Activated naive CD8-positive, alpha-beta T cell treated with anti-CD3 and anti-CD28 coated beads, Interleukin-2, amount 50 U/mL, for 16 hours (primary cell): ENCODE measurements at places on chromosomes 12 and 14.

DNA sequence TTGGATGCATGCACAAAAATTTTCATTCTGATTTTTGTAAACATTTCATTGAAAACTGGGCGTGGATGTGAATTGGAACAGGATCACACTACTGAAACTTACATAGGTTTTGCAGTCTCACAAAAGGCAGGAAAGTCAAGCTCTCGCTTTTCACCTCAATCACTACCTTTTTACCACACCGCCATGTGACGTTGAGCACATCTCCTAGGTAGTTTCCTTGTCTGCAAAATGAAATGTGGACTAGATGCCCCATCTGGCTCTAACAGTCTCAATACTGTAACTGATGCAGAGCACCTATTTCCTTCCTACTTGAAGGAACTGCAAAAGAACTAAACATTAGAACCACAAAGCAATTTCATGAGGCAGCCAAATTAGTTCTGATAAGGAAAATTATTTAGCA, 4.4 kb upstream of the YY1 start:
- no peak for DNase-seq

- DNase-seq, result no peak
Measured at GRCh38 chr12:66590275-66590985, 88.4 kb downstream of the GRIP1 start.

- no peak for DNase-seq
Measured at GRCh38 chr14:52885230-52885629, 65.6 kb downstream of the FERMT2 start.

- no peak for DNase-seq
Measured at GRCh38 chr14:94728950-94729349, 41.0 kb downstream of the GSC start.

DNA sequence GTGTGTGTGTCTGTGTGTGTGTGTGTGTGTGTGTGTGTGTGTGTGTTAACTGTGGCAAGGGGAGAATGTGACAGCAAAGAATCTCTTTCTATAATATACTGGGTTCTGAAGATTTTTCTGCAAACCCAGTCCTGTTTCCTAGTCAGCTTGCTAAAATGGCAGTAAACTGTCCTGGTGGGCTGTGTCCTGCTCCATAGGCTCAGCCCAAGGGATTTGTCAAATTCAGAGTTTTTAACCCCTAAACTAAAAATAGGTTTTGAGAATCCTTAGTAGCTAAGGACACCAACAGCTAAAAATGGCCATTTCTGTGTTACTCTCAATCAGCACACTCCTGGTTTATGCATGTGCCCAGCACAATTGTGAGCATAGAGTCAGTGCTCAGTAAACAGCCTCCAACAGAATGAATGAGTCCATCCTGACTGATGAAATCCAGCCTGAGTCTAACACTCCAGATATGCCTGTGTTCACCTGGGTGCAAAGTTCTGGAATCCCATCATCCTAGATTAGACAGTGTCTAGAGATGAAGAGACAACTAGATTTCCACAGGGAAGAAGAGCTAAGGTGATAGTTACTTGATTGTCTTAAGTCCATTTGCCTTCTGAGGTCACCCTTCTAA, 192.6 kb downstream of the TTC6 start:
- no peak for DNase-seq

GRCh38 chr14:22338917-22339715, 249.9 kb downstream of the DAD1 start:
- no peak for DNase-seq

DNA sequence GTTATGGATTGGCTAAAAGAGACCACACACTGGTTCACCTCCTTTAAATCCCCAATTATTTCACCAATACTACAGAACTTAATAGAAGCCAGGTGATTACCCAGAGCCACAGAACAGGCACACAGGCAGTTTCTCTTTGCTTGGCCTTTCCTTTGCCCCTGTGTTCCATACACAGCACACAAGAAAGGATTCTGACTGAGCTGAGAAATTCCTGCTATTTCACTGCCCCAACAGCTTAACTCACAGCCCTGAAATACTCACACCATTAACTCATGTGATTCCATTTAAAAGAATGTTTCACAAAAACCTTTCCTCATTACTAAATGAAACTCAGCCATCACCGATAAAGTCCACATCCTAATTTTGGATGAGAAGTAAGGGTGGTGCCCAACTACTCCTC, 133.6 kb downstream of the MED13L start:
- DNase-seq, result no peak

GRCh38 chr12:132400011-132400641, 70.7 kb upstream of the GALNT9 start:
- DNase-seq, result no peak

DNA sequence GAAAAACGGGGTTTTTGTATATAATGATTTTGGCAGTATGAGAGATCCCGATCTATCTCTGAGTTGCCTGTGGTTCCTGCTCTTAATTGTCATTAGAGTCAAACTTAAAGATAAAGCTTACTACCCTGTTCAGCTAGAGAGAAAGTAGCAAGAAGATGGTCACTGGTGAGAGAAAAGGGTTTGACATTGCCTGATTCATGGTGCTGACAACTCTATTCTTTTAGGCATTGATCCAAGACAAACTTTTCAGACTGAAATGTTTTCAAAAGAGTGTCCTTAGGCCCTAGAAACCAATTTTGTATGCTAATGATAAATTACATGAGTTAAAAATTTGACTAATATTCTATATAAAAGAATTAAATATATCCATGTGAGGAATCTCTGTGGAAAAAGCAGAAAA, 35.1 kb downstream of the PELI2 start:
- DNase-seq, result no peak

DNA sequence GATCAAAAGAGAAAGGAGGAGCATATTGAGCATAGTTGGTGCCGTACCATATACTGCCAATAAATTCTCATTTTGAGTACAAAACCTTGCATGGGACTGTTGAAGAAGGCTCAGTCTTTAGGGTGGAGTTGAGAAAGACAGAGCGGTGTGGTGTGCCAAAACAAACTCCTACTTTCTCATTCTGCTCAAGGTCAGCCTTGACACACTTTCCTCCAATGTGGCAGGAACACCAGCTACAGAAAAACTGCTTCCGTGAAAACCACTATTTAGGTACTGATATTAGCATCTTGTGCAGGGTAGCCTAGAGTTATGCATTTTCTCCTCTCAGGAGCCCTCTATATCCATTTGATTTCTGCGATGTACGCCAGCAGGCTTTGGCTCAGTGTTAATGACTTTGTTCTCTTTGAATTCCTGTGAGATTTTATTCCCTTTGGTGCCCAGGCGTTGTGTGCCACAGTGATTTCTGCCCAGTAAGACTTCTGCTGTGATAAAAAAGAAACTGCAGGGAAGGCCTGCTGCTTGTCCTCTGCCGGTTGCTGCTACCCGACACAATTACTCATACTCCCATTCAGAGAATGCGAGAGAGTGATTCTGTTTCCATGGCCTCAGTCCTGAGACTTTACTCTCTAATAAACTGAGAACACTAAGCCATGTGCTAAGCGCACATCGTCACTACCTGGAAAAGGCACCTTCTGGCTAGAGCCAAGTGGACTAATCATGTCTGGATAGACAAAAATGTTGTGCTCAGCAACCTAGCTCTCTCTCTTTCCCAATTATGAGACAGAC, 88.3 kb upstream of the MDM1 start:
- no peak for DNase-seq

GRCh38 chr14:62018606-62019005, 256.4 kb downstream of the SNAPC1 start:
- no peak for DNase-seq

- DNase-seq, result no peak
Measured at GRCh38 chr14:33931461-33931860, 19.4 kb downstream of the EGLN3 start.

DNA sequence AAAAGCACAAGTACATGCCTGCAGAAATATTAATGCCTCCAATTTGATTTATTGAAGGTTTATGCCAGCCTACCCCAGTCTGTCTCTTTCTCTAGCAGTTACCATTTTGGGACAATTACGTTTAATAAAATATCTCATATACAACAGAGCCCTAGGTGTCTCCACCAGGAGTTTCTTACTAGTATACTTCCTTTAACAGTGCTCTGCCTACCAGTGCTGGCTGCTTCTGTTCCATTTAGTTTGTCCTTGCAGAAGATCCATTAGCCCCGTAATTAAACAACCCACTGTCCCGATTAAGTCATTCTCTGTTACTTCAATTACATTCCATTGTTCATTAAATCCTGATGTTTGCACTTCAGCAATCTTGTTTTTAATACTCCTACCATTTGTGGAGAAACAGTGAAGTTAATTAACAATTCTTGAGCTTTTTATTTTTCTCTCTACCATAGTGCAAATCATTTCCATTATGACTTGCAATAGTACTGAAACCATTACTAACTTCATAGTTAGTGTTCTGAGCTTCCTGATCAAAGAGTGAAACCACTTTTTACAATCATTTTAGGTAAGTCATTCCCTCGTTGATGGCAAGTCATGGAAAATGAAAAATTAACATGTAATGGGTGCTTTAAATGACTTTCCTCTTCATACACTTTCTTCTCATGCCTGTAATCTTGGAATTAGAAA, 121.1 kb downstream of the PLXNC1 start:
- no peak for DNase-seq

DNA sequence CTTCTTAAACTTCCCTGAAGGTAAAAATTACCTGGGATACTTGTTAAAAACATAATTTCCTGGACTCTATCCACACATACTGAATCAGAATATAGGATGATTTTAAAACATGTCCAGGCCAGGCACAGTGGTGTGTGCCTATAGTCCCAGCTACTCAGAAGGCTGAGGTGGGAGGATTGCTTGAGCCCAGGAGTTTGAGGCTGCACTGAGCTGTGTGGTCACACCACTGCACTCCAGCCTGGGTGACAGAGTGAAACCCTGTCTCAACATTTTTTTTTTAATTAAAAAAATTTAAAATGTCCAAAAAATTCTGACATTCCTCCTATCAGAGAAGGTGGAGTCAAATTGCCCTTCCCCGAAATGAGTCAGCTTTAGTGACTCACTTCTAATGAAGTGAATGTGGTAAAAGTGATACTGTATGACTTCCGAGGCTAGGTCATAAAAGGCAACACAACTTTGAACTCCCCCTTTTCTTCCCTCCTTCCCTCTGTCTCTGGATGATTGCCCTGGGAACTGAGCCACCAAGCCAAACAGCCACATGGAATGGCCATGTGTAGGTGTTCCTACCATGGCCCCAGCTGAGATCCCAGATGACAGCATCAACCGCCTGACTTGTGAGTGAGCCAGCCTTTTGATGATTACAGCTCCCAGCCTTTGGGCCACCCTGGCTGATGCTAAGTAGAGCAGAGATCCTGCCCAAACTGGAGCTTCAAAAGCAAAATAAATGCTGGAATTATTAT, 36.3 kb downstream of the LIMA1 start:
- DNase-seq, result no peak

- DNase-seq, result no peak
Measured at GRCh38 chr12:64680235-64680634, 69.9 kb downstream of the RASSF3 start.

- no peak for DNase-seq
Measured at GRCh38 chr14:63773504-63773903, 45.6 kb upstream of the SGPP1 start.

DNA sequence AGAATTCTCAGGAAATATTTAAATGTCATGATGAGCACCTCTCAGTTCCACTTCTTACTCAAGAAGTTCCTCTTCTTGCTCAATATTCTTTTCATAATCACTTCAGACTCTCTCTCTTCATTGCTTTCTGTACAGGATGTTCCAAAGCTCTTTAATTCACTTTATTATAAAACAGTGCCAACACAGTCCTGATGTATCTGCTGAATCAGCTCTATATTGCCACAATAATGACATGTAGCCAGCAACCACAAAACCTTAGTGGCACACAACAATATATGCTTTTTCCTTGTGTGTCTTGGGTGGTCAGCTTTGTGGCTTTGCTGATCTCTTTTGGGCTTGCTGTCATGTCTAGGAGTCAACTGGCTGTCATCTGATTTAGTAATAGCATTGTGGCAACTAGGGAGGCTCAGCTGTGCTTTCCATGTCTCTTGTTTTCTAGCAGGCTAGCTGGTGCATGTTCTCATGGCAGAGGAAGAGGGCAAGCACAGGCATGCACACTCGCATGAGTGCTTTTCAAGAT, 52.8 kb upstream of the SLC2A13 start:
- DNase-seq, result no peak

GRCh38 chr14:60161196-60162107, 3.7 kb downstream of the DHRS7 start:
- no peak for DNase-seq

- DNase-seq, result no peak
Measured at GRCh38 chr12:124470139-124470538, 97.3 kb downstream of the NCOR2 start.

GRCh38 chr12:61896436-61896835, 363.8 kb upstream of the USP15 start:
- DNase-seq, result no peak

DNA sequence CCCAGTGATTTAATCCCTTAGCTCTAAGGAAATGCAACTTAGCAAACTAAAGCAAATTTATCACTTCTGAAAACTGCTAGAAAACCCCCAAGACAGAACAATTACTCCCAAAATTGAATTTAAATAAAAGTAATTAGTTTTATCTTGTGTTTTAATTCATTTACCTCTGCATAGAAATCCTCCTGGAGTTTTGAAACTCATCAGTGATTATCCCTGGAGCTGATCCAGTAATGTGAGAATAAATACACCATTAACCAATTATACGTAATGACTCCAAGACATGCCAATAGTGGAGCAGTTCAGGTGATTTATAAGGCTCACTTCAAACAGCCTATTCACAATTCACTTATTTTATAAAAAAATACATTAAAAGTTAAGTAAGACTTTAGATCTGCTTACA, 855.3 kb upstream of the FLRT2 start:
- DNase-seq, result no peak

DNA sequence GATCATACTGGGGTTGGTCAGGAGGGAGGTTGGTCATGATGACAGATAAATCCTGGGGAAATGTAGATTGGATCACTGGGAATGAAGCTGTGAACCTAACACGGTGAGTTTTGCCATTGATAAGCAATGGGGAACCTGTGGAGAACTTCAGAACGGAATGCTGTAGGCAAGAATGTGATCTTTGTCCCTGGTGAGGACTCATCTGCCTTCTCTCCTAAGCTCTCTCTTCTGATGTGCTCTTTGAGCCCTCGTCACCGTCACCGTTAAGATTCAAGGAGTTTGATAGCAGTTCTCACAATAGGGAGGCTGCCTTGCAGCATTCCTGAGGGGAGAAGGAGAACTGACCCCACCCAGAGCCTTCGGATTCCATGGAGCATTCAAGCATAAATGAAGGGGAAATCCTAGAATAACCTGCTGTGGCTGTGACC, 217.6 kb downstream of the ANO6 start:
- no peak for DNase-seq

- no peak for DNase-seq
Measured at GRCh38 chr12:114274131-114274530, 131.8 kb downstream of the TBX5 start.

- DNase-seq, result no peak
Measured at GRCh38 chr14:88245321-88245720, 77.7 kb downstream of the KCNK10 start.
